WTC11 (cell line): ENCODE measurements at places on chromosomes 12 and 14. TPM values are rescaled to one million over a fixed set of nuclear protein-coding genes. Genes with fewer than 3 reads are reported as not detected.

- DNase-seq = no peak
These were observed 30.6 kb downstream of the STK38L start for GRCh38 chr12:27274706-27275105.

DNA sequence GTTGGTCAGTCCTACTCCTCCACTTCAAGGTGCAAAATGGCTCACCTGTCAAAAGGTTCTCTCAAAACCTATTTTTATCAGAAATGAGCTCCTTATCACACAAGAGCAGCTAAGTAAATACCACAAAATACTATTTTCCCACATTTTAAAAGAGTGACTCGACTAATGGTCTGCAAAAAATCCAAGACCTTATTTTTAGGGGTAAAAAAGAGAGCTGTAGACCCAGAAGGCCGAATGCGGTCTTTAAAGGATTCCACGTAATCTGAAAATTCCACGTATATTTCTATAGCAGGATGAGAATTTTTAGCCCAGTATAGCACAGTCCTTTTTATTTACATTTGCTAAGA lies 3.8 kb downstream of the C14orf93 start:
- no peak for DNase-seq

- no peak for DNase-seq
These were observed 128.1 kb upstream of the MIS18BP1 start for GRCh38 chr14:45381091-45381490.

DNA sequence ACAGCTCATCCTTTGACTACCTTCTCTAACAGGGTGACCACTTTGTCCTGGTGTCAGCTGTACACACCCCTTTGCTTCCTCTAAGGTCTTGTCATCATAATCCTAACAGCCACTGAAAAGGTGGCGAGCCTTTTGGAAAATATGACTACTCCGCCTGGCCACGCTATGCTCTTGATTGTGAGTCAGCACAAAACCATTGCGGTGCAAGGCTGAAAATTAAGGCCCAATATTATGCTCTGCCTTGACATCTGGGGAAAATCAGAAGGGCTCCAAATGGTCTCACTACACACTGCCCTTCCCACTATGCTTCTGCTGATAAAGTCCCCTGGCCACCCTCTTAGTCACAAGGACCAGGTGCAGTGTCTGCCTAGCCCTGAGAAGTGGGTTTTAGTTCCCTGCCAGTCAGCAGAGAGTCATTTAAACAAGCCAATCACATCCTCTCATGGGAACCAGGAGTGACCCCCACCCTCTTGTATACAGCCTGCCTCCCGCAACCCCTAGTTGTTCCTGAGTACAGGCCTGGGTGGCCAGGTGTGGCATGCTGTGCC lies 34.3 kb downstream of the FGD6 start:
- no peak for DNase-seq

DNA sequence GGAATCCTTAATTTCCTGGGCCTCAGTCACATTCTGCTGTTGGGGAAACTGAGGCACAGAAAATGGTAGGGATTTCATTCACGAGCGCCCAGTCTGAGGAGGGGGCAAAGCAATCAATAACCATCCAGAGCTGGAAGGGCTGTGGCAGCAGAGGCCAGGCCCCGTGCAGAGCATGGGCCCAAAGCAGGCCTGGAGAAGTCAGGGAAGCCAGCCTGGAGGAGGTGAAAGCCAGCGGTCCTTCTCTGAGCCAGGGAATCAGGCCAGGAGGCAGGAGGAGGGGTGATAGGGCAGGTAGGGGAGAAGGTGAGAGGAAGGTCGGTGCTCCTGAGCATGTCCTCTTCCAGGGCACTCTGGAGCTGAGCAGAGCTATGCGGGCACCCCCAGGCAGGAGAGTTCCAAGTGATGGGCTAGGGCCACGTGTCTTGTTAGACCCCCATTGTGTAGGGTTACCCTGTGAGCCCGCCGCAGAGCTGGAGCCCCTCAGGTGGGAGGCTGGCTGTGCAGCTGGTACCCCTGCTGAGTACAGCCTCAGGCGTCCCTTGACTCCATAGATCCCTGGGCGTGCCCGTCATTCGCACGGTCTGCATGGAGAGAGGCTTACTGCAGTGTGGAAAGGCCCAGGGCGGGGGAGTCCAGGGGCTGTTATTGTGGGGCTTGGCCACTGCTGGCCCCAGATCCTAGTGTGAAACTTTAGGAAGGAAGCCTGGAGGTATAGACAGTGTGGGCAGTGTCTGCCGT lies 4.8 kb downstream of the TNFAIP2 start:
- DNase-seq = no peak

GRCh38 chr12:104604995-104605675 lies 148.4 kb downstream of the CHST11 start:
- DNase-seq = peak; percentile 71

GRCh38 chr14:102330806-102331205 lies 11.3 kb downstream of the ZNF839 start:
- DNase-seq = no peak

DNA sequence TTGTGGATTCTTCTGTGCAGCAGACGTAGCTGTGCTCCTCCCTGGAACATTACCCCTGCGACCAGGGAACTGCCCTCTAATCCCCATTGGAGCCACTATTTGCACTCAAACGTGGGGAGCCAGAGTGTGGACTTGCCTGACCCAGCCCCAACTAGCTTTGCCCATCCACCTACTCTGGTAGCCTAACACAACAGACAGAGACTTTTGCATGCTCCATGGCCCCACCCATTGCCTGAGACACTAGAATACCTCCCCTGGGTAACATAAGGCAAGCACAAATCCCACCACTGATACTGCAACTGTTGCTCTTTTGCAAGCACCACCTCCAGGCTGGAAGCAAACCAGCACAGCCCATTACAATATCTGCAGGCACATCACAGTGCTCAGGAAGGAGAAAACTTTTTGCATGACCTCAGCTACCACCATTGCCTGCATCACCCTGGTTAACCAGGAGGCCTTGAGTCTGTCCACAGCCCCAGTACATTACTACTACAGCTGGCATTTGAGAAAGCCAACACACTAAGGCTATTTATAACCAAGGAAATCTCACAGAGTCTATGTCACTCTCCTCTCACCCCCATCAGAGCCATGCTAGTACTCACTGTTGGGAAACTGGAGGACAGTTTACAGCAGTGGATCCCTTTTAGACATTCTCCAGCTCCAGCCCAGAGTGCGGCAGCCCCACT lies 15.0 kb downstream of the CEP128 start:
- DNase-seq = no peak

DNA sequence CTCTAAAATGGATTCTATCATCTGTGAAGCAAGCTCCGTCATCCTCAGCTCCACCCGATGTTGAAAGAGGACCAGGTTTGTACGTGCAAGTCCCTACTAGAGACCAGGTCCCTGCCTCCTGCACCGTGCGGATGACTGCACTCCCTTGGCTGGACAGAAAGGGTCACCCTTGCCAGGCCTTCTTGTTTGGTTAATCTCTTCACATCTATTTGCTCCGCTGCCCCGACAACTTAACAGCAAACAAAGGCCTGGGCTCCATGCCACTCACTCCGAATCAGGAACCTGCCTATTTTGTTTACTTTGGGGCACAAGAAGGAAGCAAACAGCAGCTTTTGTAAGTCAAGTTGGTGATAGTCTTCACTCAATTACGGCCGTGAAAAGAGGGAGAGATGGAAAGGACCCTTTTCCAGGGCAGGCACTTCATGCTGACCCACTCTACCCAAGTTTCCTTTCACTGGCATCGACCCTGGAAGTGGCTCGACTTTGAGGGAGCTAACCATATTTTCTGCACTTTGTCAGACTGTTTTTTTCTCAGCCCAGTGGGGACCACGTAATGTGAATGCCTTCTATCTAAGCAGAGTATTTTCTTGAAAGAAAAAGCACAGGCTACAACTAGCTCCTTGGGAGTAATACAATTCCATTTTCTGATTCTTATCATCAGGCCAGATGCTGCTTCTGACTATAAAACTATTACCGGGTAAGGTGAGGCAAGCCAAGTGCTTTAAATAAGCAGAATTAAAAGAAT lies 202.6 kb downstream of the FOXN3 start:
- DNase-seq = no peak

GRCh38 chr12:47736877-47737676 lies 11.8 kb upstream of the ENDOU start:
- peak; percentile 38 for DNase-seq

GRCh38 chr14:25350802-25351201 lies 300.9 kb upstream of the STXBP6 start:
- DNase-seq = no peak

- DNase-seq = peak; percentile 36
These were observed 14.8 kb upstream of the CALM1 start for GRCh38 chr14:90381999-90382451.

DNA sequence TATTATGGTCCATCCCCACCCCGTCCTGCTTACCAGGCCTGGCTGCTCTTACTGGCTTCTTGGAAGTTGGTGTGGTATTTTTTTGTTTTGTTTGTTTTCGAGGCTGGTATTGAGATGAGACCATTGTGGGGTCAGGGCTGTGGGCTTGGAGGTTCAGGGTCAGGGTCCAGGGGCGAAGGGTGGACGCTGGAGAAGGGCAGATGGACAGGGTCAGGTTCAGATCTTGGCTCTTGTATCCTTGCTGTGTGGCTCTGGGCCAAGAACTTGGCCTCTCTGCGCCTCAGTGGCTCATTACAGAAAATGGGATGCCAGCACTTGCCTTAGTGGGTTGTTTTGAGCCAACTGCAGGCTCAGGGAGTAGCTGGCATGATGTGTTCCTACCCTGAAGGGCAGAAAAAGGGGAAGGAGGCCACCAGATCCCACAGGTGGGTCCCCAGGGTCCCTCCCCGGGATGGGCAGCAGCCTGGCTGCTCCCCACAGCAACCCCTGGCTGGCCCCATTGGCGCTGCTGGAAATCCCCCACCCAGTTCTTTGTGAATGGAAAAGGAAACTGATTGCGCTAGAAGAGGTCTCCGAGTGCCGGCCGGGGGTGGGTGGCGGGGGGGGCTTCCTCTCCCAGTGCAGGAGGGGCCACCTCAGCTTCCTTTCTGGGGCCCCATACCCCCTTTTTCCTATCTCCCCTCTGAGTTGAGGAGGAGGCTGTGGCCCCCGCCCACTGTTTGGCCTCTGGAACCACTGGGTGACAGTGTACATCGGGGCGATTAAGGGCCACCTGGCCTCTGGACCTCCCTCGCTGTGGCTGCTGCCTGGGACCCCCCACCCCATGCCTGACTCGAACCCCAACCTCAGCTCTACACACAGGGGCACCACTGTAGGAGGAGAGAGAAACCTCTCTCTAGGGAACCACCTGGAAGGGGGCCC lies 25.0 kb downstream of the SH2B3 start:
- no peak for DNase-seq

GRCh38 chr14:43407706-43408105 lies 1099.4 kb downstream of the FSCB start:
- DNase-seq = no peak

GRCh38 chr14:65280653-65281052 lies 131.9 kb upstream of the FUT8 start:
- no peak for DNase-seq

GRCh38 chr12:59193476-59194050 lies 273.3 kb upstream of the LRIG3 start:
- DNase-seq = no peak

GRCh38 chr12:69575346-69575745 lies 9.9 kb upstream of the CCT2 start:
- DNase-seq = no peak

CD163L1 gene
- 0.26 to 1.0 TPM (median 0.32 TPM) in 3 replicates for total RNA-seq

CLEC12A gene
- total RNA-seq = not detected in 3 replicates

SPRYD4 gene
- 2.8 to 4.2 TPM (median 3.1 TPM) in 3 replicates for total RNA-seq

DHRS2 gene
- 1.8 to 4.5 TPM (median 1.8 TPM) in 3 replicates for total RNA-seq

SRSF5 gene
- total RNA-seq = 256 to 288 TPM (median 275 TPM) in 3 replicates

LRTM2 gene
- 0.30 to 0.66 TPM (median 0.34 TPM) in 3 replicates for total RNA-seq

RNASE2 gene
- total RNA-seq = not detected in 3 replicates

KRT2 gene
- not detected in 3 replicates for total RNA-seq

FNTB gene
- total RNA-seq = 14.2 to 18.2 TPM (median 17.3 TPM) in 3 replicates

RASAL1 gene
- total RNA-seq = 6.9 to 8.1 TPM (median 8.0 TPM) in 3 replicates

SERPINA10 gene
- total RNA-seq = 0.04 TPM in 1 of 3 replicates, not detected in the others

LAG3 gene
- 2.4 to 2.6 TPM (median 2.6 TPM) in 3 replicates for total RNA-seq

ATN1 gene
- 80.0 to 87.1 TPM (median 80.5 TPM) in 3 replicates for total RNA-seq
